Muscle of leg (tissue), 16 donors: ENCODE measurements at places on chromosomes 16 and 17. TPM values are rescaled to one million over a fixed set of nuclear protein-coding genes. Genes with fewer than 3 reads are reported as not detected.

DNA sequence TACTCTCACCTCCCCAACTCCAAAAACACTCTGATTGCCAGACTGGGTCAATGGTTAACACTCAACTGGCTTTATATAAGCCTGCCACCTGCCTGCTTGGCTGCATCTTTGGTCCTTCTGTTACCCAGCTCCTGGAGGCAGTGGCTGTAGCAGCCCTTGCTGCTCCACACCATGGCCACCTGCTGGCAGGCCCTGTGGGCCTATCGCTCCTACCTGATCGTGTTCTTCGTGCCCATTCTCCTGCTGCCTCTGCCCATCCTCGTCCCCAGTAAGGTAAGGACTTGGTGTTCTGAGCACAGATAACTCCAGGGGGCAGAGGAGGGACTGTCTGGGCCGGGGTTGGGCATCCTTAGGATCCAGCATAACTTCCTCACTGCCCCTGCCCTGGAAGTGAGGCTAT is at the start of gene SLC13A2:
SLC13A2 (plus strand) TSS at position 103 of the 400 bp plus-strand sequence; CDS start at position 172, 69 bp downstream.
- DNase-seq: no peak

DNA sequence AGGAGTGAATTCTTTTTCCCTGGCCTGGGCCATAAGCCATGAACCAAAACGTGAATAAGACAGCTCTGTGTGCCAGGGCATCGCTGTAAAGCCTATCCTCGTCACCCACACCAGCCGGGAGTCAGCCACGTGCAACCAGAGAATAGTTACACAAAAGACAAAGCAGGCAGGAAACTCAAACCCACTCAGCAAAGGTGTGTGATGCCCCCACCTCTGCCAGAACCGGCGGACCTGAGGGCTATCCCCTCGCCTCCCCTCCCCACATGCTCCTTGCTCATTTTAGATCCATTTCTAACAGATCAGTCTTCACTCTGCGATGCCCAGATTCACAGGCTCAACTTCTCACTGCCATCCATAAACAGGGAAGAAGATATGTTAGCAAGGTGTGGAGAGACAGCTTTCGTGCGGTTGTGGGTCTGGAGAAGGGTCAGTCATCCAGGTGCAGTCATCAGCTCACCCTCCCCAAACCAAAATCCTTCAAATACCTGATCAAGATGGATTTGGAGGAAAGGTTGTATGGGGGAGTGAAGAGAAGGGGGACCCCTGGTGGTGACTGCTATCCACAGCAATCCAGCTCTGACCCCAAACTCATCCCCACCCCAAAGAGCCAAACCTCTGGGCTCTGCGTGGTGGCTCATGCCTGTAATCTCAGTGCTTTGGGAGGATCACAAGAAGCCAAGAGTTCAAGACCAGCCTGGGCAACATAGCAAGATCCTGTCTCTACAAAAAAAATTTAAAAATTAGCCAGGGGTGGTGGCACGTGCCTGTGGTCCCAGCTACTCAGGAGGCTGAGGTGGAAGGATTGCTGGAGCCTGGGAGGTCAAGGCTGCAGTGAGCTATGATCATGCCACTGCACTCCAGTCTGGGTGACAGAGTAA is 219.2 kb downstream of the C16orf78 start:
- DNase-seq: peak; percentile 54

- no peak for DNase-seq
Measured at GRCh38 chr17:4519361-4519788, 20.7 kb downstream of the SPNS2 start.

DNA sequence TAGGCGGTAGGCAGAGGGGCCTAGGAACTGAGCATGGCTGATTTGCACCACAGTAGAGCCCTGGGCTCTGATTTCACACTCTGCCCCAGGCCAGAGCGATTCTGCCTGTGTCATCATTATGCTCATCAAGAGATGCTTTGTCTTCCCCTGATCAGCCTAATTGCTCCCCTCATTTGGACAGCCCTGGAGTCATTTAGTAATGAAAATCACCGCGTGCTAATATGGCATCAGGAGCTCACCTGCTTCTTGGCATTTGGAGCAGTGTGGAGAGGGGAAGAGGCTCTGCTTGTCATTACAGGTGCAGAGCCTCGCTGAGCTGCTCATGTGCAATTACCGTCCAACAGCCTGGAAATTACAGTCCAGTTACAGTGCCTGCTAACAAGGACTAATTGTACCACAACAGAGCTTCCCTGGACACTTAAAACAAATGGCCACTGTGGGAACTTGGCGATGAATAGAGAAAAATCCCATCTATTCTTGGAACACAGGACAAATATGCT is 157.1 kb upstream of the WSCD1 start:
- no peak for DNase-seq

The CDR2L gene
- total RNA-seq: 3.4 TPM

The TBC1D3H gene
- total RNA-seq: not detected
